ENCODE measurements at places on chromosomes 5 and 9.

- DNase-seq = no peak
Measured at GRCh38 chr9:134670042-134670525, 28.5 kb downstream of the COL5A1 start.

DNA sequence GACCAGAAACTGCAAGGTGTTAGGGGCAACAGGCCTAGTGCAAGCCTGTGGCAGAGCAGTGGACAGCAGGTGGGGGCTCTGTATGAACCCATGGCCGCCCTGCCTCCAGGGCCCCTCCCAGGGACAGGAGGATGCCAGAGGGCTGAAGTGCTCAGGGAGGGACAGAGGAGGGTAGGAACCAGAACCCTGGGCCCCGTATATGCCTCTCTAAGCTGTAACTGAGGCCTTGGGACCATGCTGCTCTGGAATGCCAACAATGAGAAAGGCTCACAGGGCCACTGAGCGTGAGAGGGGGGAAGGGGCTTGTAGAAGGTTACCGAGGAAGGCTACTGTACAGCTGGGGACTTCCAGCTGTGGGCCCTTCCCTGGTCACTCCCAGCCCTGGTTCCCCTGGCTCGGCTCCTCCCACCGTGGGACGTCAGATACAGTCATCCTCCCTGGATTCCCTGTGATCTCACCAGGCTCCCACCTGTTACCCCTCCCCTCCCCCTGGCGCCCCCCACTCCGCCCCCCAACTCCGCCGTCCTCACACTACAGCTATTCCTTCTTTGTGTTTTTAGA is 21.1 kb downstream of the AQP7 start:
- DNase-seq = no peak

- peak; percentile 12 for DNase-seq
Measured at GRCh38 chr9:128192601-128193371, 1.4 kb upstream of the CIZ1 start.

- no peak for DNase-seq
Measured at GRCh38 chr5:109411627-109412026, 1.9 kb upstream of the PJA2 start.

DNA sequence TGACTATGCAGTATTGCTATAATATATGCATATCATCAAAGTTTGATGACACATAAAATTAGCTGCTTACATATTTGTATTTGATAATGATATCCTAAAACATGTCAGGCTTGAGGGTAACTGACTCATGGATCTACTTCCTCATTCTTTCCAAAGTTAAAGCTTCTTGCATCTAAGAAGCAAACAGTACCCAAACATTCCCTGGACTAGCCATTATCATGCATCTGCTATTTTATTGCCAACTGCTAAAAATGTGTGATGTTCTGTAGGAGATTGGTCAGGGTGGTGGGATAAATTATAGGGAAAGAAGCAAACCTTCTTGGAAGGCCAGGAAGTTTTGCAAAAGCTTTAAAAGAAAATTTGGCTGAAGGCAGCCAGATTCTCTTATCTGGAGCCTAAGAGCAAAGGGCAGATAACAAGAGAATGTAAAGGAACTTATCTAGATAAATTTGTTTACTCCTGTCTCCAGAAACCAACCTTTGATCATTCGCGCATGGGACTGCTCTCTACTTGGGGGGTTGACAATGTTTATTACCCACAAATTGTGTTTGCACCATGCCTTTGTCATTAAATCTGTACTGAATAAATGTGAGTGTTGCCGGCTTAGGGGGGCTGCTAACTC is 604.1 kb upstream of the TLE4 start:
- no peak for DNase-seq

Data from stimulated activated CD8-positive, alpha-beta memory T cell treated with anti-CD3 and anti-CD28 coated beads, Interleukin-12 subunit alpha, Interleukin-12 subunit beta, amount 100 ng/mL, for 1 hour (primary cell).